HepG2 (cell line): ENCODE measurements at places on chromosomes 5 and 9.

- no peak for DNase-seq
These were observed 229.5 kb downstream of the KIAA0825 start for GRCh38 chr5:94388773-94389514.

DNA sequence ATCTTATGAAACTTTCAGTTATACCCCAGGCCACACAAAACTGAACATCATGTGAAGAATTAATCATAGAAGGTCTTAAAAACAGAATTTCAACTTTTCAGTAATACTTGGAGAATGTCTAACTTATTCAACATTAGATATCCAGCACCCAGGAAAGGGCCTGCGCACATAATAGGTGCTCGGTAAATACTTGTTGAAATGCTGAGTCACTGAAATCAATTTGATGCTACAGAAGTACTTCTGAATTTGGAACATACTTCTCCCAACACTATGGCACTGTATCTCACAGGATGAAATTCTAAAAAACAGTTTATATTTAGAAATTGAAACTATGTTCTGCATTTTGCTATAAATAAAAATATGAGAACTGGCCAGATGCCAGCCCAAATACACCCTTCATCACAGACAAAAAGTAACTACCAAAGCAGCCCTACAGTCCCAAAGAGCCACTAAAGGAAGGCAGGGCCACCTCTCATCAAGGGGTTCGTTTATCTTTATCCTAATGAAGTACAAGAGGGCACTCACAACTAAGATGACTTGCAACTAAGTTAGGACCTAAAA, 26.5 kb downstream of the MRPS27 start:
- no peak for DNase-seq

- no peak for DNase-seq
These were observed 72.0 kb downstream of the PPARGC1B start for GRCh38 chr5:149802008-149802680.

DNA sequence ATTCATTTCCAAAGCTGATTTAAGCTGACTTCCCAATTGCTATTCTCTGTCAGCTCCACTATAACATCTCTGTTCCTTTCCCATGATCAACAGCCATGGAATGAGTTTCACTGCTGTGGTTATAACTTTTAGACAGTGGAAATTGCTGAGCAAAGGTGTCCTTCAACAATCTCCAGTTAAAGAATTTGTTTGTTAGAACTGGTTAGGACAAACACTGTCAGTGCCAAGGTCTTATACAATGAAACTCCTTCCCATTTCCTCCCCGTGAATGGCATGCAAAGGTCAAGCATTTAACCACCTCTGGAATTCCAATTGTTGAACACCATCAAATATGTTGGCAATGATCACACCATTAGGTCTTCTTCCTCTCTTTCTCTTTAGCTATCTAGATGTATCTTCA, 45.7 kb upstream of the GHR start:
- DNase-seq = no peak

GRCh38 chr9:130756455-130757152, 63.0 kb downstream of the EXOSC2 start:
- DNase-seq = no peak

DNA sequence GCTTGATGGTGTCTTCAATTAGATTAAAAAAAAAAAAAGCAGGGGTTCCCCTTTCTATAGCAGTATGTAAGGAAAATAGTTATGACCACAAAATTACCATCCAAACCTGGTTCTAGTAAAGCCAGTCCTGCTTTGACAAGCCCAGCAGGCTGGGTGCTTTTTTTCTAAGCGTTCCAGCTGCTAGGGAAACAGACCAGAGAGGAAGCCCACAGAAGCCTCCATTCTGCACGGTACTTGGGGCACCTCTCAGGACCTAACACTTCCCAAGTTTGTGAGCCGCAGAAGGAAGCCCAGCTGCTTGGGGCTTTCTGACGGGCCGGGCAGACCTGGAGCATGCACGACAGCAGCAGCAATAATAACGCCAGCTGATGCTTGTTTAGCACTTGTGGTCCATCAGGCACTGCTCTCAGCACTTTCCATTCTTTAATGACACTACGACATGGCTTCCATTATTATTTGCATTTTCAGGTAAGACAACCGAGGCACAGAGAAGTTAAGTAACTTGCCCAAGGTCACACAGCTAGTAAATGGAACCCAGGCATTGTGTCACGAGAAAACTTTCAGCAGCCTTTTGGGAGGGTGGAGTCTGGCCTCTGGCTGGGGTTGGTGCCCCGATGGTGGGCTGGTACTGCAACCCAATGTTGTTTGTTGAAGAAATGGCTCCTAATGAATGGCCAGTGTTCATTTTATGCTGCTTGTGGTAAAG, 15.4 kb downstream of the LMX1B start:
- no peak for DNase-seq

GRCh38 chr9:129751841-129752801, 721 bp downstream of the PTGES start:
- DNase-seq = no peak

DNA sequence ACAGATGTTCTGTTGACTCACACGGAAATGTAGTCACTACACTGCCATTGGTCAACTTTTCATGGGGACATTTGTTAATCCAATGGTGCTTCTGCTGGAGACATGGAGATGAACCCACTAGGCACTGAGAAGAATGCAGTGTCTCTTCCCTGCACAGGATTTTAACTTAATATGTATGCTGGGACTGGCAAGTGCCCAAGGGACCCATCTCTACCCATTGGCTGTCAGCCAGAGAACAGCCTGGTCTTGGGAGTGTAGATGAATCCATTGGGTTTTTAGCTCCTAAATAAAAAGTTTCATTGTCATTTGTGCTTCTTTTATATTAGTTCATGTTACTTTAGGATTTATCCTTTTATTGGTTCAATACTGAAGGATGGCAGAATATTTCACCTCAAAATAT, 195.8 kb upstream of the CDH6 start:
- DNase-seq = no peak

GRCh38 chr9:37796232-37796631, 4.4 kb upstream of the DCAF10 start:
- DNase-seq = no peak

DNA sequence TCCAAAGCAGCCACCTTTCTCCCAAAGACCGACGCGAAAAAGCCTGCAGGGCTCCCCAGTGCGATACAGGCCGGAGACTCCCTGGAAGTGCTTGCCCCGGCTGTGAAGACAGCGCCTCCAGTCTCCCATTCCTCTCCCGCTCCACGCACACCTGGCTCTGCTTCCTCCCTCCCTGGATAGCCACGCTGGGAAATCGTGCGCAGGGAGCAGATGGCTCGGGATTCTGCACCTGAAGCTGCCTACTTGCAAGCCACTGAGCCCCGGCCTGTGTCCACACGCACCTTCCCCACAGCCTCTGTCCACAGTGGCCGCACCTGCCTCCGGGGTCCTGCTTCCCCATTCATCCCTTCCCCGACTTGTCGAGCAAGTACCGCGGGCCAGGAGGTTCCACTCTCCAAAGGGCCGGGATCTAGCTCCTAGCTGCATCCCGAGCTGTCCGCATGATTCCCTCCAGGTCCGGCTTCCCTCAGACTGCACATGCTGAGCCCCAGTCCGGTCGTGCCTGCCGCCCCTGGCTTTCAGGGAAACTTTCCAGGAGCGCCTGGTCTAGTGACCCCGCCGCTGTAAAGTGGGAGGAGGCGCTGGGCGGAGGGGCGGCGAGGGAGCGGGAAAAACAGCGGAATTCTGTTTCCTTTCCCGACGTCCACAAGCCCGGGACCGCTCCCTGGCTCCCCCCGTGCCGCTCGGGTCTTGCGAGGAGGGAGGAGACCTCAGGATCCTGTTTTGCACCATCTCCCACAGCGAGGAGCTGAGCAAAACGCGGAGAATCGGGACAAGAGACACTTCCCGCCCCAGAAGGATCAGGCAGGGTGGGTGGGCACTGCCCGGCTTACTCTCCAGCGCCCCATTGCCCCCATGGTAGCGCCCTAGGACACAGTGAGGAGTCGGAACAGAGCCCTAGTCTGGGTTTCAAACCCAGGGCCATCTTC, 2.0 kb downstream of the SEMA6A start:
- DNase-seq = no peak

DNA sequence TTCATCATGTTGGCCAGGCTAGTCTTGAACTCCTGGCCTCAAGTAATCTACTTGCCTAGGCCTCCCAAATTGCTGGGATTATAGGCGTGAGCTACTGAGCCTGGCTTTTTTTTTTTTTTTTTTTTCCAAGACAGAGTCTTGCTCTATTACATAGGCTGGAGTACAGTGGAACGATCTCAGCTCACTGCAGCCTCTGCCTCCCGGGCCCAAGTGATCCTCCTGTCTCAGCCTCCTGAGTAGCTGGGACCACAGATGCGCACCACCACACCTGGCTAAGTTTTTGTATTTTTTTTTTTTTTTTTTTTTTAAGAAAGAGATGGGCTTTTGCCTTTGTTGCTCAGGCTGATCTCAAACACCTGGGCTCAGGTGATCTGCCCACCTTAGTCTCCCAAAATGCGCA, 26.2 kb upstream of the GPR21 start:
- no peak for DNase-seq

DNA sequence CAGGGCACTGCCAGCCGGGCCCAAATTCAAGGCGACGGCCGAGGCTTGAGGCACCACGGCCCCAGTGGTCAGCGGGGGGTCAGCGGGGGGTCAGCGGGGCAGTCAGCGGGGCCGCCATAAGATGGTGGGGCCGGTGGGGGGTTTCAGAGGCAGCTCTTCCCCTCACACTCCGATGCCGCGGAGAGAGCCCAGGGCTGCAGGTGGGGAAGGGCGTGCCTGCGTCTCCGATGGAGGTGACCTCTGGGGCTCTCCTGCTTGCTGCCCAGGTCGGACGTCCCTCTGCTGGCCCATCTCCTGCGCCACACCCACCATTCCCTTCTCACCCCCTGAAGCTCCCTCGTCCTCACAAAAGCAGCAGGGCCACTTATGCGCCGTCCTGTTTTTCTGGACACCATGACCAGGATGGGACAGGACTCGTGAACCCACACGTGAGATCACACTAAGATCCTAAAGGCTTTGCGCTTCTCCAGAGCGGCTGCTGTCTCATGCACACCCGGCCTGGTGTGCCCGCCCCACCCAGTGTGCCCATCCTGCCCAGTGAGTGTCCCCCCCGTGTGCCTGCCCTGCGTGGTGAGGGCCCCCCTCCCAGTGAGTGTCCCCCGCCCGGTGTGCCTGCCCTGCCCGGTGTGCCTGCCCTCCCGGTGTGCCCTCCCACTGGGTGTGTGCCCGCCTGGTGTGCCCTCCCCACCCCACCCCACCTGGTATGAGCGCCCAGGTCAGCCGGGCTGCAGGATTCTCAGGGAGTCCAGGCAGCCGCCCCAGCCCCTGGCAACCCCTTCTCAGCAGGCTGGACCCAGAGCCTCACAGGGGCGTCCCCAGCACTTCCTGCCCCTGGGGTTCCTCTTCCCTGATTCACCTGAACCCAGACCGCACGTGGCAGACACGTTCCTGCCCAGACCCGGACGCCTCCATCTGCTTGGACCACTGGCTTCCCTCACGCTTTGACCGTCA, 48.7 kb upstream of the NKD2 start:
- DNase-seq = no peak

GRCh38 chr5:61000887-61001286, 55.9 kb downstream of the NDUFAF2 start:
- no peak for DNase-seq

GRCh38 chr5:61630908-61631307, 298.9 kb downstream of the ZSWIM6 start:
- DNase-seq = no peak

DNA sequence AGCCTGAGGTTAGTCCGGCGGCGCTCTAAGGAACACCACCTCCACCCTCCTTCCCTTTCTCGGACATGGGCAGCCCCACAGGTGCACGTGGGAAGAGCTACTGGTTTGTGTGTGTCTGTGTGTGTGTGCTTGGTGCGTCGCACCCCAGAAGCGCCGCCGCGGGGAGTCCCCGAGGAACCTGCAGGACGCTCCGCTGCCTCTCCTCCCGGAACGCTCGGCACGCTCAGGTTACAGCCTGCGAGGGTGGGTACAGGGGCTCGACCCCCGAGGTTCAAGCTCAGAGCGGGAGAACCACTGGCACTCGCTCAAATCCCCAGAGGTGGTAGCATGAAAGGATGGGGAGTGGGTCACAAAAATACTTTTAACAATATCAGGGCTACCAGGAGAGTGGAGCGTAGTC, 2.0 kb downstream of the ASTN2 start:
- no peak for DNase-seq

DNA sequence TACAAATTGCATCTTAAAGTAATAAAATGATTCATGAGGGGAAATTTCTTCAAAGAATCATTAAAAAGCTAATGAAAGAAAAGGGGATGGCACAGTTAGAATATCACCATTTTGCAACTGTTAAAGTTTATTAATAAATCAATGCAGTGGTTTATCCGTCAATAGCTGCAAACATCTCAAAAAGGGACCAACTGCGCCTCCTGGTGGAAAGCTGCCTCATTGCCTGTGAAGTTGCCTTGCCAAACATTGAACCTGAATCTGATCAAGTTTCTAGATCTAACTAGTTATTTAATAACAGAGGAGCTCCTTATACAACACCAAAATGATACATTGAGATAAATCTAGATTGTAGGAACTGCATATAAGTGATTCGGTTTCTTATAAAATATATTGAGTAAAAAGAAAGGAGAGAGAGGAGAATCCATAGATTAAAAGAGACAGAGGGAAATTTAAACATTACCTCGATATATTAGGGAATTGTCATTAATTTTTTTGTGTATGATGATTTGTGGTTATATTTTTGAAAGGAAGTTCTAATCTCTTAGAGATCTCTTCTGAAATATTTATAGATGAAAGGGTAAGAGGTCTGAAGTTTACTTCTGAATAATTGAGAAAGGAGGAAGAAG, 6.9 kb upstream of the NDUFB6 start:
- DNase-seq = peak; percentile 38

DNA sequence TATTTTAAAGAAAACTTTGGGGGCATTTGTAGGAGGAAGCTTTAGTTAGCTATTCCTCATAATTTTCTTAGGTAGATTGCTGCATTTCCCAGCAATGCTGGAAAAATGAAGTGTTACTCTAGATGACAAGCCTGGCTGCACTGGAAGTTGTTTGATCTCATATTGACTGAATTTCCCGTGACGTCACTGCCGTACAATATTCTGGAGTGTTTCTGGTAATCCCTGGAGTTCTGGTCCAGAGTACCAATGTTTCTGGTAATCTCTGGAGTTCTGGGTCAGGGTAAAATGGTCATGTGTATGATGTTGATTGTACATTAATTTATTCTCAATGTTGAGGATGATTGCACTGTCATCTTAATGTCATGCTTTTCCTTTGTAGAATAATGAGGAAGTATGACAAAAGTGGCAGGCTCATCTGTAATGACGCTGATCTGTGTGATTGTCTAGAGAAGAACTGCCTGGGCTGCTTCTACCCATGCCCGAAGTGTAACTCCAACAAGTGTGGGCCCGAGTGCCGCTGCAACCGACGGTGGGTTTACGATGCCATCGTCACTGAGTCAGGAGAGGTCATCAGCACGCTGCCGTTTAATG, 26.2 kb downstream of the ARL14EPL start:
- no peak for DNase-seq
